ENCODE measurements at places on chromosomes 16 and 17. TPM values are rescaled to one million over a fixed set of nuclear protein-coding genes. Genes with fewer than 3 reads are reported as not detected.
A peak's percentile ranks its signal among the peaks of the same experiment; 100 is the strongest.

The GLTPD2 gene
- 4.7 TPM for total RNA-seq

GRCh38 chr17:33809748-33810147 lies 445.3 kb upstream of the CCL2 start:
- peaks cover 5% of the 10 kb centered on the region for H3K4me1 ChIP-seq
- no peak overlapping the region for H3K27ac ChIP-seq
- DNase-seq = no peak
- H3K36me3 ChIP-seq = no peaks in the 10 kb centered on the region

DNA sequence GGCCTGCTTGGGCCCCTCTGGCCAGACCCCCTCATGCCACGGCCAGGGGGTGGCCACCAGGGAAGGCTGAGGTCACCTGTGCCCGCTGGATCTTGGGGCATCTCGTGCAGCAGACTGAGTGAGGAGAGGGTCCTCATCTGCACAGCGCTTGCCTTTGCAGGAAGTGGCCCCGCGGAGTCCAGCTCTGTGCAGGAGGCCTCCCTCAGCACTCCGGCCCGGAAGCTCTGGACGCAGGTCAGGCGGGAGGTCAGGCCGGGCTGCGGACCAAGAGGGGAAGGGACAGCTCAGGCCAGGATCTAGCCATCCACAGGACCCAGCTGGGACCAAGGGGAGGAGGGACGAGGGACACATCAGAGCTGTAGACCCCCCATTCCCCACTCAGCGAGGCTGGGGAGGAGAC lies 72.4 kb downstream of the LITAF start:
- H3K27me3 ChIP-seq = peaks cover 7% of the 10 kb centered on the region
- no peak overlapping the region for H3K27ac ChIP-seq
- no peaks in the 10 kb centered on the region for H3K4me1 ChIP-seq
- H3K36me3 ChIP-seq = no peaks in the 10 kb centered on the region
- H3K4me3 ChIP-seq = no peak overlapping the region
- DNase-seq = no peak

DNA sequence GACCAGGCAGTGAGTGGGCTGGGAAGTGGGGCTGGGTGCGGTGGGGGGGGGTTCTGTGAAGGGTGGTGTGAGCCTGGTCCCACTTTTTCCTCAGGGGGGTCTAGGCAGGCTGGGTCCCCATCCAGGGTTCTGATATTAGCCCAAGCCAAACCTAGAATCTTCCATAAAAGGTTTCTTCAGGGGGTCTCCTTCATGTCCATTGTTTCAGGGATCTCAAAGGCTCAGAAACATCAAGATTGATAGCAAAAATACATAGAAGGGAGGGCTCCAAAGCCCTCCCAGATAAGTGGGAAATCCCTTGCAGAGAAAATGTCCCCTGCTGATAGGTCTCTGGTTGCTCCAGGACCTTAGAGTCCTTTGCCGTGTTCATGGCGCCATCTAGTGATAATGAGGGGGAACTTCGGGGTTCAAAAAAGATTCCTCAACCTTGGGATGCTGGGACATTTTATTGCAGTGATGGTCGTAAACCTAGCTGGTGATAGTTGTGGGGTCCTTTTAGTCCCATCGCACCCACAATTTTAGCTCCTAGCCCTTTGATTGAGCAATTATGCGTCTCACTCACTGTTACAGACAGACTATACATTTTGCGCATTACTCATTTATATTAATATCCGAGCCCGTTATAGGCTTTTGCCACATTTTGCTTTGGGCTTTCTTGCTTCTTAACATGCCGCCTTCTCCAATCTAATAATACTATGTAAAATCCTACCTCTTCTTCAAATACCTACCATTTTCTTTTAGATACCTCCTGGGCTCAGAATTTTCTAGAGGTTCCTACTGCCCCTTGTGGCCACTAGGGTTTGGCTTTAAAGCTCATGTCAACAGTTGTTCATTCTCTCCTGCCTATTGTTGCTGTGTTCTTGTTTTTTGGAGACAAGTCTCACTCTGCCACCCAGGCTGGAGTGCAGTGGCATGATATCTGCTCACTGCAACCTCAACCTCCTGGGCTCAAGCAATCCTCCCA lies 35.1 kb downstream of the IGF2BP1 start:
- H3K4me1 ChIP-seq = peaks cover 14% of the 10 kb centered on the region
- no peak for DNase-seq
- no peaks in the 10 kb centered on the region for H3K27me3 ChIP-seq
- peak overlapping the region; percentile 37 for H3K27ac ChIP-seq
- H3K36me3 ChIP-seq = peaks cover 23% of the 10 kb centered on the region

DNA sequence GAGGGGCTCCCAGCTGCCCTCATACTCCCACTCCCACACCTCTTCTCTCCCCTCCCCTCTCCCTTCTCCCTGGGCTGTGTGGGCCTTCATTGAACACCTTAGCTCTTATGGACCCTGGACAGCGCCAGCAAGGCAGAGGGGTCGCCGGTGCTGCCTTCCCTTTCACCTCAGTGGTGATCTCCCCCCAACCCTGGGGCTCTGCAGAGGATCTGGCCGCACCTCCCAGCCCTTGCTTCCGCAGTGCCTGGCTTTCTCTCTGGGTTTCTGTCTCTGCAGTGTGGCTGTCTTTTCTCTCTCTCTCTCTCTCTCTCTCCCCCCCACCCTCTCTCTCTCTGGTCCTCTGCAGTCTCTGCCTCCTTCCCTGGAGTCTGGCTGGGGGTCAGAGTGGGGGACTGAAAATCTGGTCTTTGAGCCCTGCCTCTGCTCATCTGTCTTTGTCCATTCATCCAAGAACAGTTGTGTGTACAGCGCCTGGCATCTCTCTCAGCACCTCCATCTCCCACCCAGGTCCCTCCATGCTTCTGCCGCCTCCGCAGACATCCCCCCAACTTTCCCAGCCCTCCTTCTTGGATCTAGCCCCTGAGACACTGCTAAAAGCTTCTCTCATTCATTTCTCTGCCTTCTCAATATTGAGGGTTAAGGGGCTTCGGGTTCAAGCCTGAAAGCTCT lies 1.1 kb downstream of the SEZ6L2 start:
- H3K4me3 ChIP-seq = peak overlapping the region; percentile 81
- DNase-seq = no peak
- H3K36me3 ChIP-seq = no peaks in the 10 kb centered on the region
- H3K27ac ChIP-seq = no peak overlapping the region

The BRIP1 gene
- total RNA-seq = 18.9 TPM

GRCh38 chr17:80792373-80792781 lies 199.3 kb upstream of the CHMP6 start:
- peaks cover 14% of the 10 kb centered on the region for H3K36me3 ChIP-seq
- DNase-seq = no peak
- no peak overlapping the region for H3K27ac ChIP-seq
- H3K4me1 ChIP-seq = peaks cover 42% of the 10 kb centered on the region
- H3K4me3 ChIP-seq = no peak overlapping the region

The CCL3 gene
- total RNA-seq = not detected

DNA sequence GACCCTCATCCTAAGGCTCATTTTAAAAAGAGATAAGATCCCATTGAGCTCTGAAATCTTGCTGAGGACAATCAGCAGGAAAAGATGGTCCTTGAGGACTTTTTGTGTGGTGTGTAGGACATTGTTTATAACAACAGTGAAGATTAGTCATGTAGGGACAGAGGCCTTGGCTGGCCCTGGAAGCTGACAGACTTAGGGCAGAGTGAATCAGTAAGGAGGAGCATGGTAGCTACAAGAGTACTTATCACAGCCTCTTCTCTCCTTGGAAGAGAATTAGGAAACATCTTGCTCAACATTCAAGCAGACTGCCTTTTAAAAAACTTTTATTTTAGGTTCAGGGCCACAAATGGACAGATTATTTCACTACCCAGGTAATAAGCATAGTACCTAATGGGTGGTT lies 665.9 kb upstream of the SALL1 start:
- H3K4me1 ChIP-seq = no peaks in the 10 kb centered on the region
- no peak for DNase-seq
- H3K27ac ChIP-seq = no peak overlapping the region
- no peaks in the 10 kb centered on the region for H3K36me3 ChIP-seq

GRCh38 chr16:22372882-22373661 lies 1.3 kb downstream of the CDR2 start:
- H3K36me3 ChIP-seq = peaks cover 12% of the 10 kb centered on the region
- H3K4me3 ChIP-seq = peak overlapping the region; percentile 93
- H3K4me1 ChIP-seq = peaks cover 37% of the 10 kb centered on the region
- peaks cover 5% of the 10 kb centered on the region for H3K27me3 ChIP-seq

The PRCD gene
- 0.33 TPM for total RNA-seq

DNA sequence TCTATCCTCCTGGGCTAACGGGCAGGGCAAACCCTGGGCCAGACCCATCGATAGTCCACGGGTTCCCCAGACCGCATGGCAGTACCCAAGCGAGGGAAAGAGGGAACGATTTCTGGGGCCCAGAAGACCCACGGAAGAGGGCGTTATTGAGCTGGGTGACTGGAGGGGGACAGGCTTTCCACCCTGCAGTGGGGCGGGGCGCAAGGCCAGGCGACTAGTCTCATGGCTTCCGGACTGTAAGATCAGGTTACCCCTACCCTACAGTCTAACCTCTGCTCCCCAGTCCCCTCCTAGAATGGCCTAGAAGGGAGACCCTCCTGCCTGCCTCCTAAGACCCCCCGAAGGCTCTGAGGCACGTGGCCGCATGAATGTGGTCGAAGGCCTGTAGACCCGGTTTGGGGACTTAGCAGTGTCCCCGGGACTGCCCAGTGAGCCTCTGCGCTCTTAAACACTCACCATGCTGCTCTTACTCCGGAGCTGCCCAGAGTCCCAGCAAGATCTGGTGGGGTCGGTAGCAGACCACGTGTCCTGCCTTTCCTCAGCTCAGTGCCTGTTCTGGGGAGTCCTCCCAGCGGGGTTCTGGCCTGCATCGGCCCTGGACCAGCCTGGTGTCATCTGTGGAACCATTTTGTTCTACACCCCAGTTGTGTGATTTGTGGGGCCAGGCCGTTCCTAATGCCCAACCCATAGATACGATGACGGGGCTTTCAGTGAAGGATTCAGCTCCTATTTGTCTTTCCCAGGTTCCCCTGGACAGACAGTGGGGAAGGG lies 13.2 kb upstream of the AURKB start:
- peaks cover 17% of the 10 kb centered on the region for H3K36me3 ChIP-seq
- no peak for DNase-seq
- H3K4me3 ChIP-seq = peak overlapping the region; percentile 98
- peaks cover 36% of the 10 kb centered on the region for H3K4me1 ChIP-seq

DNA sequence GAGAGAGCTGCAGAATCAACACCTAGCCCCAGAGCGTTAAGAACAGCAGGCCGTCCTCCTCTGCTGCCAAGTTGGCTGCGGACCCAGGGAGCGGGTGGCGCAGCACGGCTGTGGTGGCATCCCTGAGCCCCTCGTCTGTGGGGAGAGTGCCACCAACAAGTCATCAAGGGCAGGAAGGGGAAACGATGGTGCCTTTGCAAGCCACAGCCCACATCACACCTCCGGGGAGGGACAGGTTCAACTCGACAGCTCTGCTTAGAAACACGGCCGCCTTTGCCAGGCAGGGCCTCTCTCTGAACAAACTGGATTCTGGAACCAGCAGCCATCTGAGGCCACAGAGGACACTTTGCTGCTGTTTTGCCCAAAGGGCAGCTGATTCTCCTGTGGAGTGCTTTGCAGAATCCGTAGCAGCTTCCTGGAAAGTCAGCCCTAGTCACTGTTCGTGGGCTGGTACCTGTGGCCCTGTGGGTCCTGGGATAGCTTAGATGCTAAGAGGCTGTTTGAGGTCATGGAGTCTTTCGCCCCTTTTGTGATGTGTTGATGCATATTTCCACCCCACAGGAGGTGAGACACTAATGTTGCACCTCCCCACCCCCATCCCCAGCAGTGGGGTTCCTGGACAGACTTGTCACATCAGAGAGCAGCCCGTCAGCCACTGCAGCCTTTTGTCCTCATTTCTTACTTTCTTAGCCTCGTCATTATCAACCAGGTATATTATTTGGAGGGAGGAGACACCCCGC lies 270.6 kb downstream of the CPPED1 start:
- no peak overlapping the region for H3K27ac ChIP-seq
- H3K4me1 ChIP-seq = peaks cover 13% of the 10 kb centered on the region
- peaks cover 3% of the 10 kb centered on the region for H3K36me3 ChIP-seq
